ENCODE measurements at places on chromosomes 4 and X.

DNA sequence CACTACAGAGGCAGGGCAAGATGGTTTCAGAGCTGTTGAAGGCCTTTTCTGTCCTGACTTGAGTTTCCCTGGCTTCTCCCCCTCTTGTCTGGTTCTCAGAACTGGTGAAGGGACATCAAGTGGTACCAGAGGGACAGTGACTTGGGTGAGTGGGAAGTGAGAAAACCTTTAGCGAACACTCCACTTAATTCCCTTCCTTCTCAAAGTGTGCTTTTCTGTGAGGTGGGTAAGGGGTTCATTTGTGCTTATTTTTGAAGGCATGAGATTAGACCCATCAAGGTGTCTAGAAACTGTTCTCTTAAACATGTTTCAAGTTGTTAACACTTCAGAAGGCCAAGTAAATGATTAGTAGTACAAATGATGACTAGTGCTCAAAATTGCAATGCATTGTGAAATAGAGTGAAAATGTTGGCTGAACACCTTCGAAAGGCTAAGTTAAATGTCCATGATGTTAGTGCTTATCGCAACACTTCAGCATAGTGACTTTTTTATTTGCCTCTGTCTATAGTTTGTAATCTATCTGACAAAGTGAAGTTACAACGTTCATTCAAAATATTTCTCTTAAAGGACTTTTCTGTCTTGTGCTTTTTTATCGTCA is 2.8 kb downstream of the AREG start:
- DNase-seq: no peak

DNA sequence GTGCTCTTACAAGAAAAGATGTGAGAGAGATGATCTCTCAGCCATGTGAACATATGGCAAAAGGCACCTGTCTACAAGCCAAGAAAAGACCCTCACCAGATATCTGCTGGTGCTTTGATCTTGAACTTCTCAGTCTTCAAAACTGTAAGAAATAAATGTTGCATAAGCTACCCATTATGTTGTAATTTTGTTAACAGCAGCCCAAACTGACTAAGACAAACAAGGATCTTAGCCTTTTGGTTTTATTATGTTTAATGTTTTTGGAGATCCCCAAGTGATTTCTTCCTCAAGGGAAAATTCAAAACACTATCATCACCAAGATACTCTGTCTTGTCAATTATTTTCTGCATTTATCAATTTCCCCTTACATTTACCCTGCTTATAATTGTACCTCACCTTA is 21.8 kb upstream of the CCNI start:
- no peak for DNase-seq

DNA sequence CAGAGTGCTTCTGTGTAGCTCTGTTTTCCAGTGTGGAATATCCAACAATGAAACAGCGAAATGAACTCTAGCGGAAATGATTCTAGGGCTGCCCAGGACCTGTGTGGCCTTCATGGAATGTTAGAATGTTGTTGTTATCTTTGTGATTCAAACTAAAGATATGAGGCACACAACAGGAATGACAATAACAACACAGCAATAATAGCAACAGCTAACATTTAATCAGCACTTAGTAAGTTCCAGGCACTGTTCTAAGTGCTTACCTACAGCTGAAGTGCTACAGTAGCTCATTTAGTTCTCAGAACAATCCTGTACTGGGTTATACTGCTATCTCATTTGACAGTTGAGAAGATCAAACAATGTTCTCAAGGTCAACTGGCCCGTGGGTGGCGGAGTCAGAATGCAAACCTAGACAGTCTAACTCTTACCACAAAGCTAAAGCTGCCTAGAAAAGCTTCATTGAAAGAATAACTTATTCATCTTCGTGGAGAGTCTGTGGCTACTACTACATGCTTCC is 63.7 kb downstream of the MAML3 start:
- DNase-seq: no peak

DNA sequence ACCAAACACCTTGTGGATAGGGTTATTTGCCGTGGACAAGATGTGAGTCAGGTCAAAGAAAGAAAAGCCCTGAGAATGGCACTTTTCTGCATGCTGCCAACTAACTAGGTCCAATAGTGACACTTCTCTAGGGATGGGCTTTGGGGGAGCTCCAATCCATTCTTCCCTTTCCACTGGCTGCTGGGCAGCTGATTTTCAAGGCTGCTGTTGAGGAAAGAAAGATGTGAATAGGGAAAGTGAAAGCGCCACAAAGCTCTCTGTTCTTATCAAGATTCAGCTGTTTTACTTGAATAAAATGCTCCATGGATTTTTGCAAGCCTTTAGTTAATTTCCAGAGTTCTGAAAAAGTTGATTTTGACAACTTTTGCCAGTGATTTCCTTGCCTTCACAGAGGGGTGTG is 244.2 kb upstream of the F9 start:
- no peak for DNase-seq

GRCh38 chr4:173530326-173531085 is 477 bp upstream of the HAND2 start:
- no peak for DNase-seq

GRCh38 chr4:68461790-68462189 is 14.5 kb downstream of the TMPRSS11E start:
- no peak for DNase-seq

GRCh38 chr4:19151684-19152083 is 1100.0 kb upstream of the SLIT2 start:
- DNase-seq: no peak

GRCh38 chr4:75004755-75005668 is 72.1 kb downstream of the PARM1 start:
- DNase-seq: no peak

DNA sequence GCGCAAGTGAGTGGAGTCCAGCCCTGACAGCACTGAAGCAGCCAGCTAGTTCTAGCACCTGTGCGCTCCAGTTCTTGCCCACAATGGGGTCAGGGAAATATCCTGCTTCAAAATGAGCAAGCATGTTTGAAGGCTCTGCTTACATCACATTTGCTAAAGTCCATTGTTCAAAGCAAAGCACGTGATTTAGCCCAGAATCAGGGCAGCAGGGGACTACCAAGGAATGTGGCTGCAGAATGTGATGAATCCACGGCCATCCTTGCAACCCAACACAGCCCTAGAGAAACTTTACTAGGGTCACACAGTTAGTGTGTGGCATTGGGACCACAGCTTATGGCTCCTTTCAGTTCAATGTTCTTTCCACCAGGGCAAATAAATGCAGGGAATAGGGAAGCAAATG is 47.3 kb upstream of the SMIM31 start:
- DNase-seq: no peak

DNA sequence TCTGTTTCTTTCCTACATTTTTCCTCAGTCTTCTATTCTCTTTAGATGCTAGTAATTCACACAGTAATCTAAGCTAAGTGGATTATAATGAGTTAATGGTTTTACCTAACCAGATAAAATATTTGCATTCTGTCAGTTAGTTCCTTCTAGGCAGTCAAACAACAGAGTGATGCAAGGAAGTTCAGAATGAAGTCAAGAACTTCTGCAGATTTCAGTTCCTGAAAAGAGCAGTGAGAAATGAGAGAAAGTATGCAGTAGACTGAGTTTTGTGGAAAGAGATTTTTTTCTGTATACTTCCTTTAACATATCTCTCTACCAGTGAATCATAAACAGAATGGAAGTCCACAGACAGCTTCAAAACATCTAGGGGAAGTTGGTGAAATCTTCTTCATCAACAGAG is 774.0 kb upstream of the POU3F4 start:
- DNase-seq: no peak

- DNase-seq: no peak
Measured at GRCh38 chr4:15947684-15948083, 9.1 kb upstream of the FGFBP1 start.
